ENCODE measurements at places on chromosomes 7 and 10. TPM values are rescaled to one million over a fixed set of nuclear protein-coding genes. Genes with fewer than 3 reads are reported as not detected.

GRCh38 chr10:49512121-49512809 is 26.7 kb downstream of the ERCC6 start:
- no peak for DNase-seq

DNA sequence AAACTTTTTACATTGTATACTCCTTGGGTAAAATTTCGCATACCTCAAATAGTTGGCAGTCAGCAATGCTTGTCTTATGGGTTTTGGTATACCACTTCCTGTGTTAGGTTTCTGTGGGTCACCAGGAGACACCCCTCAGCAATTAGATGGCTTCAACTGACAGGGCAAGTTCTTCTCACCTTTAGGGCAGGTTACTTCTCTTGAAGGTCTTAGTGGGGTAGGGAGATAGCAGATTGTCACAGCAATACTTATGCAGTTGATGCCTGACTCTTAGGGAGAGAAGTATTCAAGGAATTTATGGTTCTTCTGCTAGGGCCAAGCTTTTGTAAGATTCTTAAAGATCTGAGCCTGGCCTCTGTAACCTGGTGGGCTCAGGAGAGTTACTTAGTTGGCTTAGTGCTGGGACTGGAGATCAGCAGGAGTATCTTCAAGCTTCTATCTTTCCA is 42.9 kb downstream of the MKLN1 start:
- no peak for DNase-seq

DNA sequence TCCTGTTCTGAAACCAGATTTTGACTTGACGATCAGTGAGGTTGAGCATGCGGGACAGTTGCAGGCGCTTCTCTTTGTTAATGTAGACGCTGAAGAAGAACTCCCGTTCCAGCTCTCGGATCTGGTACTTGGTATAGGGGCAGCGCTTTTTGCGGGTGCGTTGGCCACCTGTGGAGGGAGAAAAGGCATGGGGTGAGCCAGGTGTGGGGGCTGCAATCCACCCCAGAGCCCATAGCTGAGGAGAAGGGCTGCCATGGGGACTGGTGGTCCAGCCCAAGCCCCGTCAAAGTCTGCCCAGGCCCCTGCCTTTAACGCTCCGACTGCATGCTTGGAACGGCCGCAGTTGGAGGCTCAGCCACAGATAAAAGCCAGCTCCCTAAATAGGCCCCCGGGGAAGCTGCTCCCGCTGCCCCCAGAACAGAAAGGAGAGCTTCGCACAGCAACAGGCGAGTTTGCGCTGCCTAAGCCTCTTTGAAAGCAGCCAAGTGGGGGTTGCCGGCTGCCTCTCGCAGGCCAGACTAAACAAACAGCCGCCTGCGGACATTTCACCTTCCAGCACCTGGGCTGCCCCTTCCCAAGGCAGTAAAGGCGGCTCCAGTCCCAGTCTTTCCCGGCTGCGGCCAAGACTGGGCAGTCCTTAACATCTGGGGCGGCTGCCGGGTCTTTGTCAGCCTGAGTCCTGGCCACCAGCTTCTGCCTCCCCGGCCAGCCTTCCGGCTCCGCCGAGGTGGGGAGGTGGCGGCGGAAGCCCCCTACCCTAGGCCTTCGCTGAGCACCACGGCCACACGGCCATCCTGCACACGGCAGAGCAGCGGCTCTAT is 2.0 kb downstream of the HOXA11 start:
- no peak for DNase-seq

DNA sequence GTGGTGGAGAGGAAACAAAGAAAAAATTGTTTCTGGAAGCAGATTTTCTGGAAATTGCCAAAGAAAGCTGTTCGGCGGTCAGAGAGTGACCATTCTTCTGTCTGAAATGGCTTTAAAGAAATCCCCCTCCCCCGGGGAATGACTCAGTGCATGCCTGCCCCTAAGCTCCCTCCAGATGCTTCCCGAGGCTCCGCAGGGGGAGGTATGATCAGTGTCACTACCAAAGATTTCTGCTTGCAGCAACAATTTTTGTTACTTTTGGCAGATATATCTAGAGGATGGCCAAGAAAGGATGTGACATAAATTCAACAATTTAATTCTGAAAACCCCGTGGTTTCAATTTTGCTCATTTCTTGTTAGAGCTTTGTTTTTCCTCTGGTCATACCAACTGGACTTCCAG is 163.9 kb downstream of the JCAD start:
- DNase-seq, result no peak

- DNase-seq, result no peak
Measured at GRCh38 chr10:60473557-60473956, 83.9 kb upstream of the ANK3 start.

GRCh38 chr7:99559175-99559915 is 903 bp downstream of the ZNF655 start:
- no peak for DNase-seq

DNA sequence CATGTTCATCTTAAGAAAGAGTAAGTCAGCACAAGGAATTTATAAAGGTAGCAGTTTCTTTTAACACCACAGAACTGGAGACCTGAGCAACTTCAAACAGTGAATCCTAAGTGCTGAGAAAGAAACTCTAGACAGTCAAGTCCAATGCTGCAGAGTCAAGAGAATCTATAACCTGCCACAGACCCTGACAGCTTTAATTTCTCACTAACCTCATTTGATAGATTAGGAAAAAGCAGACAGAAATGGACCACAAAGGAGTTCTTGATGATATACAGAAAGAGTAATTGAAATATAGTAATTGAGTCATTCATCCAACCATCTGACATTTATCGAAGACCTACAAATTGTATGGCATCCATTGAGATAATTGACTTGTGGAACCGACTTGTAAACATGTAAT is 847.0 kb downstream of the SORCS1 start:
- no peak for DNase-seq

- no peak for DNase-seq
Measured at GRCh38 chr10:131032329-131033165, 279.0 kb downstream of the TCERG1L start.

DNA sequence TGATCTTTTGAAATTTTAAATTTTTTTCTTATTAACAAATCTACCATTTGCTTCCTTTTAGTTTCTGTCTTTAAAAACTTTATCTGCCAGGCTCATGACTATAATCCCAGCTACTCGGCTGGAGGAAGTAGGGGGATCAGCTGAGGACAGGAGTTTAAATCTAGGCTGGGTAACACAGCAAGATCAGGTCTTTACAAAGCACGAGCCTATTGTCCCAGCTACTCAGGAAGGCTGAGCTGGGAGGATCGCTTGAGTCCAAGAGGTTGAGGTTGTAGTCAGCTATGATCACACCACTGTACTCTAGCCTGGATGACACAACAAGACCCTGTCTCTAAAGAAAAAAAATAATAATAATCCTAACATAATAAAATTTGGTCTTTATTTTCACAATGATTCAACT is 17.5 kb downstream of the DPY19L1 start:
- no peak for DNase-seq

GRCh38 chr7:113004726-113005454 is 81.7 kb downstream of the GPR85 start:
- no peak for DNase-seq

GRCh38 chr7:48637382-48637781 is 287.0 kb upstream of the CDC14C start:
- DNase-seq, result no peak

GRCh38 chr7:94436018-94436604 is 41.4 kb downstream of the COL1A2 start:
- peak; percentile 35 for DNase-seq

- no peak for DNase-seq
Measured at GRCh38 chr10:80163741-80164341, 31.3 kb downstream of the PLAC9 start.

- DNase-seq, result no peak
Measured at GRCh38 chr7:8751557-8752231, 318.3 kb downstream of the NXPH1 start.

GRCh38 chr10:77832238-77832637 is 94.3 kb downstream of the DLG5 start:
- DNase-seq, result peak; percentile 17

GRCh38 chr7:50653126-50653864 is 88.1 kb upstream of the DDC start:
- DNase-seq, result no peak

DNA sequence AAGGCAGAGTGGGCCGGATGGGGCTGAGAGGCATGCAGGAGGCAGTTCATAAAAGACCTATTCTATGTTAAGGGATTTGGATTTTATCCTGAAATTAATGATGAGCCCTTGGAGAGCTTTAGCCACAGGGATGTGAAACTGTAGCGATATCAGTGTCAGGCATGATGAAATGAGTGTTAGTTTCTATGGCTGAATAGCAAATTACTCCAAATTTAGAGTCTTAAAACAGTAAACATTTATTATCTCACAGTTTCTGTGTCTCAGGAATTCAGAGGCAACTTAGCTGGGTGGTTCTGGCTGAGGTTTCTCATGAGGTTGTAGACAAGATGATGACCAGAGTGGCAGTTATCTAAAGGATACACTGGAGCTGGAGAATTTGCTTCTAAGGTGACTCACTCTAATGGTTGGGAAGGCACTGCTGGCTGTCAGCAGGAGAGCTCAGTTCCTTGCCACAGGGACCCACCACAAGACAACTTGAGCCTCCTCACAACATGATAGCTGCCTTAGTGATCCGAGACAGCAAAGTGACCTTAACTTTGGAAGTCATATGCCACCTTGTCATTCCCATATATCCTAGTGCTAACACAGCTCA is 36.7 kb upstream of the SFTPD start:
- no peak for DNase-seq

GRCh38 chr10:34476608-34477007 is 338.5 kb downstream of the PARD3 start:
- DNase-seq, result no peak

DNA sequence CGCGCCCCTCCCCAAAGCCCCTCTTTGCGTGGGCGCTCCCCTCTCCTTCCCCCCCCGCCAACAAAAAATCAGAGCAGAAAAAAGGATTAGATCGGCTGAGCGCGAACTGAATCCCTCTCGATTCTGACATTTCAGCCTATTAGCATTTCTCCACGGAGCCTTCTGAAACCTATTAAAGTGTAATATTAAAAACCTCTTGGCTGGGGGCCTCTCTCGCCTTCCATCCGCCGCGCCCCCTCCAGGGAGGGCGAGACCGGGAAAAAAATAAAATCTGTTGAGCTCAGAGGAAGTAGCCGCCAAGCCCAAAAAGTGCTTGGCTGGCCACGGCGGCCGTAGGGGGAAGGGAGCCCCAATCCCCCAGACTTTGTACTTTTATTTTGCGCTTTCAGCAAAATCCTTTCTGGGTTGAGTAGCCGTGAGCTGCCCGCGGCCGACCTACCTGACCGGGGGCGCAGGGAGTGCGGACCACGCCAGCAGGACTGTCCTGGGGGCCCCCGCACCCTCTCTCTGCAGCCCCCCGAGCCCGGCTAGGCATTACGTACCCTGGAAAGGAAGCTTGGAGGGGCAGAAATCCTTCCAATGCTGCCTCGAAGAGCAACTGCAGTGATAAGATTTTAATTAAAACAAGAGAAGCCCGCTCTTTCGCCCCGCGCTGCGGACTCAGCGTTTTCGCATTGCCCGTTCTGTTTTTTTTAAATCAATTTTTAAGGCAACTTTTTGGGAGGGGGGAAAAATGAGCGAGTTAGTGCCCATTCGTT is 1.3 kb upstream of the TNRC18 start:
- no peak for DNase-seq

- no peak for DNase-seq
Measured at GRCh38 chr7:32293833-32294232, 196.3 kb downstream of the LSM5 start.

- DNase-seq, result no peak
Measured at GRCh38 chr10:95391581-95392216, 100.9 kb upstream of the PDLIM1 start.

- DNase-seq, result no peak
Measured at GRCh38 chr7:135929722-135930141, 47.4 kb downstream of the MTPN start.

DNA sequence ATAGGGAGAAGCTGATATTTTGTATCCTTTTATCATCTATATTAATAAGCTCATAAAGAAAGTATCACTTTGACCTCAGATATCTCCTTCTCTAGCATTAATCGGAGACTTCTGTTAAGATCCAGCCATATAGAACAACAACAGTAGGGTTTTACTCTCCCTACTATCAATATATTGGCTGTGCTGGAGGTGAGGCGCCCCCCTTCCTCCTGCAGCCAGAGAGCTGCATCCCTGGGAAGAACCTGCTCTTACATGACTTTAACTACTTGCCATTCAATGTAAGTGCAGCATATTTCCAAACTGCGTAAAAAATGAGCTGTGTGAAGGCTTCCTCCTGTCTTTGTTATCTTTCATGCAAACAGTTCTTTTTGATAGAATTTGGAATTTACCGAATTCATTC is 247.8 kb downstream of the SDK1 start:
- DNase-seq, result no peak

DNA sequence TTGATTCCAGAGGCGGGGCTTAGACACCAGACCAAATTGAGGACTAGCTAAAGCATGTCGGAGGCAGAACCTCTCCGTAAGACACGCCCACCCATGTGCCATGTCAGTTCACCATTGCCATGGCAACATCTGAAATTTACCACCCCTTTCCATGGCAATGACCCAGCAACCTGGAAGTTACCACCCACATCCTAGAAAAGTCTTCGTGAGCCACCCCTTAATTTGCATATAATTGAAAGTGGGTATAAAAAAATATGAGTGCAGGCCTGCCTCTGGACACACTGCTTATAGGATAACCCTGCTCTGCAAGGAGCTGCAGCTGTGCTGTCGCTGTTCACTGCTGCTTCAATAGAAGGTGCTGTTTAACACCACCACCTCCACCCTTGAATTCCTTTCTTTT is 28.0 kb downstream of the TMEM270 start:
- DNase-seq, result no peak

GRCh38 chr10:119133949-119134348 is 30.0 kb downstream of the DENND10 start:
- no peak for DNase-seq

DNA sequence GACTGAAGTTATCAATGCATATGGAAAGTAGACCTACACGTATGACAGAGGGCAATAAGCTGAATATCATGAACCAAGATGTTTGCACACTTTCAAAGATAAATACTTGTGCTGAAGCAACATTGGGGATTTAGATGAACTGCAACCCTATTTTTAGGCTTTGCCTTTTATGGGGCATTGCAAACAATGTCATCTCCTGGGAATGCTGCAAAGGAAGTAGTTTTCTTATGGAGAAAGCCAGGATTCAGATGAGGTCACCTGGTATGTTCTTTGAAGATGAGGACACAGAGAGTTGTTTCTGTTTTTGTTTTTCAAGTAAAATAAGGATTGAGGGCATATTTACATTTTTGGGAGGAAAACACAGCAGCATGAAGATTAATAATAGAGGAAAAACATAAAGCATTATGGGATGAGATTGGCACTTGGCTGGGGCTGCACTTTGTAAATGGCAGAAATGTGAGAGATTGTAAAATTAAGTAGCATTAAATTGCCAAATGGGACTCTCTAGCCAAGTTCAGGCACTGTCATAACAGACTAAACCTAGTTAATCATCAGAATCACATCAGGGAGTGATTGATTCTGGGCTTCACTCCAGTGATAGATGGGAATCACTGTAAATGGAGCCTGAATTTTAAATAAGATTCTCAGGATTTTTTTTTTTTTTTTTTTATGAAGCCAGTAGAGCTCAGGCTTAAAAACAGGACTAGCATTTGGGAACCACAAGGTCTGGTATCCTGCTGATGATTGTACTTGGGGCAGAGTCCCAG is 63.1 kb downstream of the MALRD1 start:
- DNase-seq, result no peak

The SFTPA1 gene
- total RNA-seq, result 3.1 TPM

The CLDN3 gene
- 0.23 TPM for total RNA-seq

The PROSER2 gene
- 3.5 TPM for total RNA-seq

The ZNF316 gene
- 30.9 TPM for total RNA-seq

The FAM131B gene
- 0.43 TPM for total RNA-seq

The NXPH1 gene
- not detected for total RNA-seq

The DKK1 gene
- total RNA-seq, result 0.46 TPM

The RTKN2 gene
- 3.2 TPM for total RNA-seq

The SPDYE11 gene
- not detected for total RNA-seq

The PDE1C gene
- total RNA-seq, result not detected

The AGAP5 gene
- 5.6 TPM for total RNA-seq

The NODAL gene
- not detected for total RNA-seq

The PRKG1 gene
- not detected for total RNA-seq

Data from activated T-cell treated with anti-CD3 and anti-CD28 coated beads, Interleukin-2, amount 50 U/mL, for 4 hours (primary cell).